ENCODE measurements at places on chromosomes 2 and 18.

GRCh38 chr18:48374423-48375149, 34.6 kb downstream of the ZBTB7C start:
- DNase-seq, result no peak

DNA sequence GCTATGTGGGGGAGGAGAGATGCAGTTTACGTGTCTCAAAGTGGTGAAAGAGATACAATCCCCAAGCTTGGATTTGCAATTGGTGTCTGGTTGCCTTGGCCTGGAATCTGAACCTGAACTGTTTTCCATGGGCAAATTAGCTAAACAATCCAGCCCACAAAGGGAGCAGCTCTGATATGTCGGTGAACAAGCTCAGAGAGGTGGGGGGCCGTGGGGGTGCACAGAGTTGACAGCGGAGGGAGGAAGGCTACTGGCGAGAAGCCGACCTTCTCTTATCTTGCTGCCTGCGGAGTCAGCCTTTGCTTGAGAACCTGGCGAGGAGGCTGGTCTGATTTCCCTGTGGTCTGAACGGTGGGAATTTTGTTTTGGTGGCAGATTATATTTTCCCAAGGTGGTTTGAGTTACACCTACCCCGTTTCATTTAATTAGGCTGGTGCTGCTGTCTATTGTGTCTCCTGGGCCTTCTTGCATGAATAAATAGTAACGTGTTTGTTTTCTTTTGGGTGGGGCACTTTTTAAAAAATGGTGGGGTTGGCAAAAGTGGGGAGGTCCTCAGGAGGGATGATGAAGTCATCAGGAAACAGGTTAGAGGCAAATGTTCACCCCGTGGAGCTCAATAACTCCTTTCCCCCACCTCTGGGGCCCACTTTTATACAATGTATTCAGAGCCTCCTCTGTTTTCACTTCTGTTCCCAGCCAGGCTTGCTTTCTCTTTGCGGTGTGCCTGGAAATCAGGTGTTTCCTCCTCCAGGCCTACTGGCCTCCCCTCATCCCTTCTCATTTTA, 80.9 kb upstream of the IGFBP5 start:
- no peak for DNase-seq

GRCh38 chr2:39479053-39479670, 42.1 kb upstream of the MAP4K3 start:
- DNase-seq, result no peak

DNA sequence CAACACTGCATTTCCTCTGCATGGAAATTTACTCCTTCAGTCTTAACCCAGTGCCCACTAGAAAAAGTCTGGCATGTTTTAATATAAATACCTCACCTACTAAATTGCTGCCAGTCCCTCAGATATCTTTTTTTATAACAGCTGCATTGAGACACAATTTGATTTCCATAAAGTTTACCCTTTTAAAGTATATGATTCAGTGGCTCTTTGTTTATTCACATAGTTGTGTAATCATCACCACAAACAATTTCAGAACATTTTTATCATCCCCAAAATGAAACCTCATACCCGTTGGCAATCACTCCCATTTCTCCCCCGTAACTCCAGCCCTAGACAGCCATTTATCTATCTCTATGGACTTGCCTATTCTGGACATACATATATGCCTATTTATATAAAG, 17.0 kb upstream of the FRZB start:
- DNase-seq, result no peak

DNA sequence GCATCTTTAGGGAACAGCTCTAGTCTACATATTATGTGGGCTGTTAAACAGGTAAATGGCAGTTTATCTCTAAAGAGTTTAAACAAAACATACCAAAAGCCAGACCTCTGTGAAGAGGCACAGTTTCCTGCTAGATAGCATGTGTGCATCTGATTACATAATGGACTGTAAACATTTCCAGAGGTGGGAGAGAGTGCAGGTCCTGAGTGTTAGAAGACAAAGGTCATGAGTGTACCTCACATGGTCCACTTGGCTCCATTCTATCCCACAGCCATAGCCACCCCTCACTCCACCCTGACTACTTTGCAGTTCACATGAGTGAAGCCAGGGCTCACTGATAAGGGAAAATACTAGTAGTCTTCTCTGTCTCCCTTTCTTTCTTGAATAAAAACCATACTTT, 233.4 kb downstream of the MTX2 start:
- DNase-seq, result no peak

DNA sequence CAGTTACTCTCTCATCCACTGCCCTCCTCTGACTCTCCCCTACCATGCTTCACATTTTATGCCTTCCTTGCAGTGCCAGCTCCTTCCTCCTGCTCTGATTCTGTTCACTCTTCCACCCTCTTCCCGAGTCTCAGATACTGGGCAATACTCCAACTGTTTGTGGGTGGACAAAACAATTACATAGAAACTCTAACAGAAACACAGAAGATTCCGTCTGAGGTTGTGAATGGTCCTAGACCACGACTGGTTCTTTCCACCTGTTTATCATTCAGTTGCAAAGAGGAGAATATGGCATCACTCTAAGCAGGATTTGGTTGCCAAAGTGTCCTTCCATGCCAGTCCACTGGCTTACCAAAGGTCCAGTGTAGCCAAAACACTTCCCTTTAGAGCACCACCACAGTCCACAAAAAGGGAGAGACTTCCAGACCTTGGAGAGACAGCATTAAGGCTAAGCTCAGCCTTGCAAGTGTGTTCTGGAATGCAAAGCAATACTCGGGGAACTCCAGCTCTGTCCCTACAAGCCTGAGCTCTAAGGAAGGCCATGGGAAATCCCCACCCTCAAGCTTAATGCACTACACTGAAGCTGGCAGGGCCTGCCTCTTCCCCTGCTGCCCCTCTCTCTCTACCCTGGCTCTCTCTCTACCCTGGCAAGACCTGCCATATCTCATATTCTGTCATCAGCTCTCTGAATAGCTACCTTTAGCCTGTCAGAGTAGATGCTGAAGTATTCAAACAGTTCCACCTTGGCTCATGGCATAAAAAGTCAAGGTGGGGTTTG, 33.6 kb upstream of the RND3 start:
- no peak for DNase-seq

- DNase-seq, result no peak
Observed at GRCh38 chr2:27021253-27022049, 11.3 kb upstream of the TMEM214 start.

DNA sequence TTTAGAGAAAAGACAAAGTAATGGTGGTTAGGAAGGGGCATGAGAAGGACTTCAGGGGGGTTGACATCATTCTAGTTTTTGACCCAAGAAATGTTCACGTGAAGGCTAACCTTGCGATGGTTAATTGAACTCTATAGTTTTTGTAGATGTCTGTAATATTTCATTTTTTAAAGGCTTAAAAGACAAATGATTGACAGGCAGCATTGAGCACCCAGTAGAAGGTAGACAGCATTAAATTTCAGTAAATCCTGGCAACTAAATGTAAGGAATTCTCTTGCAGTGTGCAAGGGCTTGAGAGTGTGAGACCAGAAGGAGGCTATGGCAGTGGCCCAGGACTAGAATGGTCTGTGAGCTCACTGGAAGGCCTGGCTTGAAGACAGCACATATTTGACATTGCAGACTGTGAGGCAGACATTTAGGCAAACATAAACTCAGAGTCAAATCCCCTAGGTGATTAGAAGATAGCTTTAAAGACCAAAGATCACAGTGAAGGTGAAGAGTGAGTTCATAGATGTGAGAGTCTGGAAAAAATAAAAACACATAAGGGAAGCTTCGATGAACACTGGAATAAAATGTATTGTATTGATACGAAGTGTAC, 100.1 kb upstream of the MAP4K4 start:
- no peak for DNase-seq

GRCh38 chr2:181955010-181955409, 30.6 kb upstream of the PPP1R1C start:
- DNase-seq, result no peak

- no peak for DNase-seq
Observed at GRCh38 chr2:157431176-157431575, 12.7 kb downstream of the CYTIP start.

GRCh38 chr18:71287268-71287667, 998.4 kb downstream of the SOCS6 start:
- no peak for DNase-seq

GRCh38 chr18:42959528-42959927, 156.0 kb downstream of the RIT2 start:
- no peak for DNase-seq

DNA sequence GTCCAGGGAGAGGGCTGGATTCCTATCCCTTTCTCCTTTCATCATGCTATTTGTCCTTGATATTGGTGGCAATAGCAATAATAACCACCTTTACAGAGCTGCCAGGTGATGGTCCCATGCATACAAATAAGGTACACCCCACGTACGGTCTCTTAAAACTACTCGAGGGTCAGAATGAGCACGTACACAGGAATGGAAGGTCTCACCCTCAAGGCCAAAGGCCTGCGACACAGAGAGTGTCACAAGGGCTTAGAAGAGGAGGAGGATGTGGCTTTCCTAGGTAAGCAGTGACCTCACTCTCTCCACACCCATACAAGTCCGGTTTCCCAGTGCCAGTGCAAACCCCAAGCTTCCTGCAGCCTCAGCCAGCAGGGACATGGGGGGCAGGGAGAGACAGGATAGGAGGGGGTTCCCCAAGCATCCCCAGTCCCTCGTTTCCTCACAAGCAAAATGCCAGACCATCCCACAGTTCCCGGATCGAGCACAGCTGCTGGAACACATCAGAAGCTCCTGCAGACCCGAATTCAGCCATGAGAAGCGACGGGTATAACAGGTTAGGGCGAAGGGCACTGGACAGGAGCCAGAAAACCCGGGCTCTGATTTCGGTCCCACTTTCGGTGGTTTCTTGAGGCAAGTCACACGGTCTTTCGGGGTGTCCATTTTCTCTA, 49.2 kb downstream of the PLB1 start:
- DNase-seq, result no peak

- no peak for DNase-seq
Observed at GRCh38 chr2:142981756-142982155, 104.3 kb downstream of the KYNU start.

GRCh38 chr2:10475811-10476660, 27.9 kb upstream of the ODC1 start:
- no peak for DNase-seq

DNA sequence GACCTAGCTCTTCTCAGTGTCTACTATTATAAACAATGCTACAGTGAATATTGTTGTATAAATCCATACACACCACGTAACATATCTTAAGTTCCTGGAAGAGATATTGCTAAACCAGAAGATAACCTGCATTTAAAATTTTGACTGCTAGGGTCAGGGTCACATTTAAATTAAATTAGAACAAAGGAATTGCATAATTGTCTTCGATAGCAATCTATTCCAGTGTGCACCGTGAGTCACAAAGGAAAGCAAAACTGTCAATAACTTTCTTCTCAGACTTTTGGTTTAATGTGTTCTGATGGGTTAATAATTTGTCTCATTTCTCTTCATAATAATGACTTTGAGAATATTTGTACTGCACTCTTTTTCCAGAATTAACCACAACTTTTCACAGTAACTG, 4.2 kb downstream of the GEN1 start:
- DNase-seq, result no peak

DNA sequence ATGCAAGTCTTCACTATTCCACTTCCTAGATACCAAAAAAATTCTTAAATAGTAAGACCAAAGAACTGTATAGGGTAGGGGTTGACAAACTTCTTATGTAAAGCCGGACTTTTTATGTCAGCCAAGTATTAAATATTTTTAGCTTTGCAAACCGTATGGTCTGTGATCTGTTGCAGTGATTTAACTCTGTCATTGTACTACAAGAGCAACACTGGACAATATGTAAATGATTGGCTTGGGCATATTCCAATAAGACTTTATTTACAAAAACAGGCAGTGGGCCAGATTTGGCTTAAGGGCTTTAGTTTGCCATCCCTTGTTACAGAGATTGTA, 48.0 kb downstream of the MGAT5 start:
- no peak for DNase-seq

DNA sequence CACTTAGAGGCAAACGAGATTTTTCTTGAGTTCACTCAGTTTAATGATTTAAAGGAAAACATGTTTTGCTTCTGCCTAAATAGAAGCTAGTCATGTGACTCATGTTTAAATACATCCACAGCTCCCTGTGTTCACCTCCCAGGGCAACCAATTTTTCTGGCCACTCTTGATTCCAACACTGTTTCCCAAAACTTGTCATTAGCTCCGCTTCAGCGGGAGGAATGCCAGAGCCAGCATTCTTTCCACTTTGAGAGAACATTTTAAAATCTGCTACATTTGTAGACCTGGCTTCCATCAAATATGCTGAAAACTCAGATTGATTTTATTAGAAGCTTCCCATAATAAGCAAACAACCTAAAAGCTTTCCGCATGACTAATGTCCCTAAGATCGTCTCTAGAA, 2.8 kb upstream of the CYS1 start:
- no peak for DNase-seq

DNA sequence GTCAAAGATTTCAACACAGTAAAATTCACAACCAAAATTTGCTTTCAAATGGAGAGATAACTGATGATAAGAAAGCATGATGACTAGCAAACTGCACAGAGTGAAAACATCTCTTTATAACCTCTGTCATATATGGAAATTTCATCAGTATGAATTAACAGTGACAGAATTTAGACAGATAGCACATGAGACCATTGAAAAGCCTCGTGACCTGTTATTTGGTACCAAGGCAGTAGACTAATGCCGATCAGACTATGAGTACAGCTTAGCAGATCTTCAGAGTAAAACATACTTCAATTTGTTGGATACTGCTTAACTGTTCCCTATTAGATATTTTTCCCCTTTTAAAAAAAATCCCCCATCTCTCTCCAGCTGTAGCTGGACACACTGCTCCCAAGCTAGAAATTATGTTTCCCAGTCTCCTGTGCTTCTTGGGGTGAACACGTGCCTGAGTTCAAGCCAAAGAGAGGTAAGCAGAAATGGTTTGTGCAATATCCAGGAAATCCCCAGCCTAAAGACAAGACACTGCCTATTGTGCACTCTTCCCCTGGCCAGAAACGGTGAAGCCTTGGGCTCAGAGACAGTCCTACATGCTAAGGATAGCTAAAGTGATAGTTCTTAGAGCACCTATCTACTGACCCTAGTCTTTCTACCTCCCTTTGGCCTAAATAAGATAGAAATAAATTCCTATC, 256.1 kb downstream of the NCKAP5 start:
- no peak for DNase-seq

- no peak for DNase-seq
Observed at GRCh38 chr2:25494616-25495015, 152.9 kb upstream of the DNMT3A start.

DNA sequence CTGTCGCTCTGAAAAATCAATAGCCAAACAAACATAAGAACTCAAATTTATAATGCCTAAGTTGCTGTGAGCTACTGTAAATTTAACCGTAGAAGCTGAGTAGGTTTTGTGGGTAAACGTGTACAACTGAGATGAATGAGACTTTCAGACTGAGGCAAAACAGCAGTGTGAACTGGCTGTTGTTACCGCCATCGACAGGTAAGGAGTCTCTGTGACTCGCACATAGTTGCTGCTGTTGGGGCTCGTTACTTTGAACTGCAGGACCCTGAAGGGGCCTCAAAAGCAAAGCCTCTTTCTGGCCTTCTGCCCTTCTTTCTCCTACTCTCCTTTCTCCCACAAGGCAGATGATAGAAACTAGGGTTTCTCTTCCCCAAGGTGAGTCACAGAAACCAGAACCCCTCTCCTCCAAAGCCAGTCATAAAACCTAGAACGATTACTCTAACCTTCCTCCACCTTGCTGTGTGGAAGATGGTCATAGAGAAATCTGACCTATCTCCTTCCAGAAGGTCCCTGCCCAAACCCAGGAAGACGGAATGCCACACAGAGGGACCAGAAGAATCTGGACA, 101.2 kb downstream of the DLGAP1 start:
- DNase-seq, result no peak

- no peak for DNase-seq
Observed at GRCh38 chr2:210503001-210503623, 26.6 kb upstream of the LANCL1 start.

GRCh38 chr2:128180031-128180430, 89.0 kb downstream of the UGGT1 start:
- DNase-seq, result no peak

All from activated naive CD4-positive, alpha-beta T cell (primary cell).